ENCODE measurements at places on chromosomes 7 and 10.

DNA sequence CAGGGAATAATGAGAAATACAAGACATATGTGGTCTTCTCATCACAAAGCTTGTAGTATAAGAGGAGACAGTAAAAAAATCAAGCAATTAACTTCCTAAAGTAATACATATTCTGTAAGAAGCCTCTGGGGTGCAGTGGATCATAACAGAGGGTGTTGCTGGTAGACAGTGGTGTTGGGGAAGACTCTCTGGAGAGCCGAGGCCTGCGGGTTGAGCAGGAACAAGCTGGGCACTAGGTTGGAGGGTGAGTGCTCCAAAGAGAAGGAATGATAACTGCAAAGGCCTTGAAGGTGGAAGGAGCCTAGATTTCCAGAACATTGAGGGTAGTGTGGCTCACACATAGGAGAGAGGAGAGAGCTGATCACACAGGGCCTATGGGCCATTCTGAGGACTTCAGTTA lies 1.5 kb downstream of the GIMAP4 start:
- no peak for DNase-seq

- no peak for DNase-seq
Observed at GRCh38 chr10:77104459-77104980, 533.1 kb downstream of the KCNMA1 start.

GRCh38 chr7:34425194-34425593 lies 232.8 kb upstream of the NPSR1 start:
- no peak for DNase-seq

GRCh38 chr10:85098835-85099521 lies 770.6 kb downstream of the CCSER2 start:
- DNase-seq = no peak

- no peak for DNase-seq
Observed at GRCh38 chr7:2965301-2965700, 78.4 kb downstream of the CARD11 start.

DNA sequence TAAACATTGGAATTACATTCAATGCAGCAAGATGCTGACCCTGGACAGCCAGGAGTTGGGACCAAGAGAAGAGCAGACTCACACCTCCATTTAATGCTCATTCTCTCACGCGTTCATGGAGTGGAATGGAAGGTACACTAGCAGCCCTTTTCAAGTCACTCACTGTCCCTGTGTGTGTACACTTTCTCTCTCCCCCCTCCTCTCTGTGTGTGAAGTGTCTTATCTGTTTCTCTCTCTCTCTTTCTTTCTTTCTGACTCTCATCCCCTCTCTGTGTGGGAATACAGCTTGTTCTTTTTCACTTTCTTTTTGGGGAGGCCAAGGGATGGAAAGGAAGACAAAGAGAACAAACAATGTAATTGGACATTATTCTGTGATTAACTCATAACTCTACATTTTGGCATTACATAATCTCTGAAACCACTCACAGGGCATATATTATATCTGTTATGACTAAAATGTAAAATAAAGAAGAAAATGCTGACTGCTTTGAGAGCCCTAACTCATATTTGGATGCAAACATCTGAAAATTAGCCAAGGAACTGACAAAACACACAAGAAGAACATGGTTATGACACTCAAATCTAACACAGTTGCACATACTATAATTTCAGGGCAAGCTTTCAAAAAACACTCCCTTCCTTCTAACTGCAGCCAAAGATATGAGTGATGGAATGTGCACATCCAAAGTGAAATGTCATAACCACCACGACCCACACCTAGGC lies 188.8 kb downstream of the PARD3 start:
- DNase-seq = no peak

GRCh38 chr7:123218866-123219265 lies 19.1 kb upstream of the SLC13A1 start:
- DNase-seq = no peak

DNA sequence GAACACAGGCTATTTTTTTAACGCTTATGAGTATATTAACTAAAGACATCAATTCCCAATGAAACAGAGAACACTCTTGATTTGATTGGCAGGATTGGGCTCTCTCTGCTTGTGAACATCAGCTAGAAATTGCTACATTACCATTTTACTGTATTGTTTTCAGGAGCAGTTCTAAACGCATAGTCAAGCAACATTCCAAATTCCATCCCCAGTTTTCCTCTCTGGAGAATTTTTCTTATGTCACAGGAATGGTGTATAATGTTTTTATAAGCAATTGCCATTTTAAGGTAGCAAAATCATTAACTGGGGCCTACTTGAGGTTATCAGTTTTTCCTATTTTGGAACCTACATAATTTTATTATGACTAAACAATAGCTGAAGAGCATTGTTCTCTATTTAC lies 276.9 kb upstream of the LRRN3 start:
- no peak for DNase-seq

DNA sequence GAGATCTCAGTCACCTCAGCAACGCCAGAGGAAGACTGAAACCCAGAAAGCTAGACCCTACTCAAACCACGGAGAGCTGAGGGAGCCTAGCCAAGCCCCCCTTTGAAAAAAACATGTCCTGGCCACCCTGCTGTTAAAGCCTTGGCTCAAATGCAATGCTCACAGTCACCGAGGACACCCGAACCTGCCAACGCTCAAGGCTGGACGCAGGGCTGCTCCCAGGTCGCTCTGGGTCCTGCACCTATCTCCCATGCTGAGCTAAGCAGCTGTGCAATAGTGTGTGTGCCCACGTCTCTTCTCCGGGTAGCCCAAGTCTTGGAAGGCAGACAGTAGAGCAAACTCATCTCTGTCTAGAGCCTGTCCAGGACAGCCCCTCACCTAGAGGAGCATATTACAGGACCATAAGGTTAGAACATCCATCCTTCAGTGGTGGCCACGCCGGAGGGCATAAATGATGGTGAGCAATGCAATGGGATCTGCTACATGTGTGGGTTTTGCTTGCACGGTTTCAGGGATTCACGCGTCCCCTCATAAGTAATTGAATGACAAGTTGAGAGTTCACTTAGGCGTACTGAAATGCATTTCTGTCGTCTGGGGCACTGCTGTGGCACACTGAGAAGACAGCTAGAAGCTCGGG lies 94.2 kb upstream of the DDC start:
- no peak for DNase-seq

- DNase-seq = no peak
Observed at GRCh38 chr10:80870282-80870681, 332.6 kb downstream of the SH2D4B start.

GRCh38 chr7:92763636-92764423 lies 72.5 kb downstream of the CDK6 start:
- no peak for DNase-seq

DNA sequence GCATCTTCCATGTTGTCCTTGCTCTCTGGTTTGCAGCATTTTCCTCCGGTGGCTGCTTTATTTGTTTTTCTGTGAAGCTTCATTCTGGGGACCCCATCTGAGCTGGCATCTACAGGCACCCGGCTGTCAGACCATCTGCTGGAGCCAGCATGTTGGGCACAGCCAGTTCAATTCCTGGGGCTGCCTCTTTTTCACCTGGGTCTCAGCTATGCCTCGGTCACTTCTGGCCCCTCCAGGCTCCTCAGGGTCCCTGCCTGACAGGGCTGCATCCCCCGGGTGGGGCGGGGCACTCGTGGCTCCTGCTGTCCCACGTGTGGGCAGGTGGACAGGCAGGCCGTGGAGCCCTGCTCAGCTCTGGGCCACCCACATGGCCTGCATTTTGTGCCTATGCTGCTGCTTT lies 8.1 kb downstream of the SCART1 start:
- no peak for DNase-seq

DNA sequence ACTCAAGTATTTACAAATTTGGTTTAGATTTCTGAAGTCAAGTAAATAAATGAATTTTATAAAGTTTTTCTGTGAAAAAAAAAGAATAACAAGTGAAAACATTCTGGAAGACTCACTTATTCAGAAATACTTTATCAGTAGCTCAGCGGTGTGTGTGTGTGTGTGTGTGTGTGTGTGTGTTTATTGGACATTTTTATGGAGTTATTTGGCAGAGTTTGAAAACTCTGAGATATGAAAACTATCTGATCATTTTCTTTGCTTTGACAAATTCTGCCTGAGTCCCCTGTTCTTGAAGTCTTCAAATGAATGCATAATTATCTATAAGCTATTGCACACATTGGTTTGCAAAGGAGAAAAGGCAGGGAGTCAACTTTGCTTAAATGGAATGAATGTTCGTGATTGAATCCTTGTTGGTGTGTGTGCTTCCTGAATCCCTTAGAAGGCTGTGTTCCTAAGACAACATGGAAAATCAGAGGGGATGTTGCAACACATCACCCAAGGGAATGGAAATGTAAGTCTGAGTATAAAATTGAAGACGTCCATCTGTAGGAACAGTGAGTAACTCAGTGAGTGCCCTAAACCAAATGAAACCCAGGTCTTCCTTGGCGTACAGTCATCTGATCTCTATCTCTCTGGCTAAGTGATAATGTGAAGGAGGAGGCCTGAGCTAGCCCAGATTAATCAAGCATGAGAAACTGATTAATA lies 160.9 kb downstream of the REEP3 start:
- no peak for DNase-seq

DNA sequence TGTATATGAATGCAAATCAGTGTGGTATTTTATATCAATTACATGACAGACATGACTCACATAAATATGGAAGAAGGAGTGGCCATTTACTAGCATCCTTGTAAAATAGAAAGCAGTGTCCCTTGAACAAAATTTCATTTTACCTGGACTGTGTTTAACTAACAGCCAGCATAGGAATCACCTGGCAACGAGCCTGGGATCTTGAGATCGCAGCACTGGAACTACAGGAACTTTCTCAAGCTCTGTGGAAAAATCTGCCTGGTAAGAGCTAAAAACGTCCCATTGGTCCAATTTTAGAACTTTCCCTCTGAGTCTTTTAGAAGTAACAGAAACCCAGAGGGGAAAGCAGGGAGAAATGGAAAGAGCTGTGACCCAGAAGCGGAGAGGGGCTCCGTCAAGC lies 68.9 kb upstream of the AMPH start:
- no peak for DNase-seq

DNA sequence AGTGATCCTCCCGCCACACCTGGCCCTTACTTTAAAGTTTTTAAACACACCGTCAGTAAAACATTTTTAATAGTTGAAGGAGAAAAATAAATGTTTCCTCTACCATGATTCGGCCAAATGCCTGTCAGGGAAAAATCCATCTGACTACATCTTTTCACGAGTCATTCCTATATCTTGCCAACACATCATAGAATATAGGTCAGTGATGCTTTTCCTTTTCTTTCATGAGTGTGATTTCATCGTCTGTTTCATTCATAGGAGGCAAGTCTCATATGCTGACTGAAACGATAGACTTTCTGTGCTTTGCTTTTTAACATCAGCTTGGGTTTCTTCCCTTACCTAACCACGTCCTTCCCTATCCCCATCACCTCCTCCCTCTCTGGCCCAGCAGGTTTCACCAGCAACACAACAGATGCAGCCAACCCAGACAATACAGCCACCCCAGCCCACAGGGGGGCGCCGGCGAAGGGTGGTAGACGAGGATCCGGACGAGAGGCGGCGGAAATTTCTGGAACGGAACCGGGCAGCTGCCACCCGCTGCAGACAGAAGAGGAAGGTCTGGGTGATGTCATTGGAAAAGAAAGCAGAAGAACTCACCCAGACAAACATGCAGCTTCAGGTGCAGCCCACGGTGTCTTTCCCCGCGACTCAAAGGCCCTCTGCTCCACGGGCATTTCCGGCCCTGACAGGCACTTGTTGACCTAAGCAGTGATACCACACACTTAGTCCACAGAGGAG lies 149.2 kb downstream of the TRIL start:
- peak; percentile 28 for DNase-seq

DNA sequence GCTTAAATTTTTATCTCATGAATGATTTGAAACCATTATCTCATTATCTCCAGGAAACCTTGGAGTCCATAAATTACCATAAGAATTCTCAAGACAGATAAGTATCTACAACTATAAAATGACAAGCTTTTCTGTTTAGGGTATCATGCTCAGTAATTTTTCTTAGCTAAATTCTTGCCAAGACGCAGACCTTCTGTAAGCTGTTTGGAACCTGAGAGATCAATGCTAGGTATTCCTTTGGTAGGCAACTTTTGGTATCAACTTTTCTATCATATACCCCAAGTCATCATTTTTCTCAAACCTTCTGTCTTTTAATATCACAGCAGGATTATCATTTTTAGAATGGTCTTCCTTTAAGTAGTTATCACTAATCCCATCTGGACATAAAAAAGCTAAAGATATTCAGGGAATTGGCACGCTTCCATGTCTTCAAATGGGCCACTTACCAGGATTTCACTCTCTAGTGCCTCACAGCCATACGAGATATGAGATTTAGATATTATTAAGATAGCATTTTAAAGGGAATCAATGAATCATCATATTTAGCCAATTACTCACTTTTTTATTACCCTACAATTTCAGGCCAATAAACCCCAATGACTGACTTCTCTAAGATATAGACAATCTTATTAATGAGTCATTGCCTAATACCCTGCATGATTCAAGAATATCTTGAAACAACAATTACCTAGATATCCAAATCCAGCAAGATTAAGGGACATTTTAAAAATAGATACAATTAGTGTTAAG lies 544.1 kb downstream of the HTR7 start:
- DNase-seq = no peak

DNA sequence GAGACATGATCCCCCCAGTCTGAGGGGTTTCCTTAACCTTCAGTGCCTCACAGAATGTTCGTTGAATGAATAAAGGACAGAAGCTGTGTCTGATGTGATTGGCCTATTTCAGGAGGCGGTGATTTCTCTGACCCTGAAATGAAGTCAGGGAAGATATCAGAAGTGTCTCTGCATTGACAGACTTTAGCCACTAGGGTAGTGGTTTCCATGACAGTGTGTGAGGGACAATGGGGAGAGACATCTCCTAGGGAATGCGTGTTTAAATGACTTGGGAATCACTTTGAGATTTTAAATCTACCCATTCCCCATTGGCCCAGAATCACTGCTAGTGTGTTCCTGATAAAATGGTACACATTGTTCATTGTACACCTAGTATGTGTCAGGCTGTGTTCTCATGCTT lies 132.0 kb downstream of the CFAP58 start:
- DNase-seq = no peak

GRCh38 chr7:18541181-18541870 lies 45.8 kb downstream of the HDAC9 start:
- DNase-seq = no peak

GRCh38 chr7:440059-440749 lies 79.4 kb downstream of the PDGFA start:
- no peak for DNase-seq

DNA sequence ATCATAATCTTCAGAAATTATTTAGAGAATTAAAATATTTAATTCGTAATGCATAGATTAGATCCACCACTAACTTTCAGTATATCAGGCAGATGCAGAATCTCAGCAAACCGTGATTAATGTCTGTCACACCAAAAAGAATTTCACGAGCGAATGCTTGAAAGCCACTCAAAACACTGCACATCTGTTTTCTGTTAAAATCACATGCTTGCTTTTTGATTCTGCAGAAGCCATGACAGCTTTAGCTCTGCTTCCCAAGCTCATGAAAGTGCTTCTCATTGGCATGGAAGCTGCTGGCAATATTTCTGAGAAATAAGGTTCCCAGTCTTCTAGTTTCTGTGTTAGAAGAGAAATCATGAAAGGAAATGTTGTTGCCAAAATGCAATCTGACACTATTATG lies 837.8 kb upstream of the LRRN3 start:
- no peak for DNase-seq

Measured in activated B cell treated with CpG ODN at 0.5 μM for 24 hours (primary cell).